ENCODE measurements at places on chromosomes 6 and 20.

GRCh38 chr6:84284428-84285049, 57.1 kb upstream of the CEP162 start:
- no peak for DNase-seq

- DNase-seq: no peak
These were observed 35.0 kb downstream of the SYTL3 start for GRCh38 chr6:158684745-158685324.

DNA sequence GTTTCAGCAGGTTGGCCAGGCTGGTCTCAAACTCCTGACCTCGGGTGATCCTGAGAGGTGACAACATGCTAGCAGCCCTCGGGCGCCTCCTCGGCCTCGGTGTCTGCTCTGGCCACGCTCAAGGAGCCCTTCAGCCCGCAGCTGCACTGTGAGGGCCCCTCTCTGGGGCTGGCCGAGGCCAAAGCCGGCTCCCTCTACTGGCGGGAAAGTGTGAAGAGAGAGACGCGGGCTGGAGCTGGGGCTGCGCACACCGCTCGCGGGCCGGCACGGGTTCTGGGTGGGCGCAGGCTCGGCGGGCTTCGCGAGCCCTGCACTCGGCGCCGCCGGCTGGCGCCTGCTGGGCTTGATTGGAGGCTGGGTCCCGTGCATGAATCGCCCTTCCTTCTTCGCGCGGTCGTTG, 80.8 kb upstream of the RBM24 start:
- no peak for DNase-seq

- no peak for DNase-seq
These were observed 28.5 kb upstream of the BPIFA2 start for GRCh38 chr20:33139467-33139866.

- no peak for DNase-seq
These were observed 228.0 kb upstream of the PLN start for GRCh38 chr6:118319894-118320649.

- DNase-seq: no peak
These were observed 112.0 kb upstream of the CDYL start for GRCh38 chr6:4664117-4664626.

- DNase-seq: no peak
These were observed 176.3 kb downstream of the JARID2 start for GRCh38 chr6:15421945-15422733.

DNA sequence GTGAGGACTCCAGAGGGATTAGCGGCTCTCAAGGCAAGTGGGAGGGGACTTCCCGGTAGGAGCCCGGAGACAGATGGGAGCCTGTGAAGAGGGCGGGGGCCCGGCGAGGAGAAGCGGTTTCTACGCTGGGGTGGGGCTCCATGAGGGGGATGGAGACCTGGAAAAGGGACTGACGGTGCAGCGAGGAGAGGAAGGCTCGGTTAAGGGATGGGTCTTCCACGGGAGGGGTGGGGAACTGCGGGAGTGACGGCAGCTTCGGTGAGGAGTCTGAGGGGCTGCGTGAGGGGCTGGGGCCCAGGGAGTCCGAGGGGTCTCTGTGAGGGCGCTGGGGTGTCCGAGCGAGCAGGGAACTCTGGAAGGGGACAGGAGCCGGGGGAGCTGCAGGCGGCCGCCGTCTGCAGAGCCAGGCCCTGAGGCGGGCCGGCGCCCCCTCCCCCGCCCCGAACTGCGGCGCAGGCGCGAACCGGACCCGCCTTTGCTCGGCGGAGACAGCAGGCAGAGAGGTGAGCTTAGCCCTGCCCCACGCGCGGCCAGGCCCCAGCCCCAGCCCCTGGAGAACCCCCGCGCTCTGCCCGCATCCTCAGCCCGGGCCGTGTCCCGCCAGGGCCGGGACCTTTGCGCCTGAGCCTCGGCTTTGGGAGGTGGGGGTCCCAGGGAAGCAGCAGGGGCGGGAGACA, at the start of gene NRSN2:
Gene NRSN2 (plus strand): TSS at position 472 of the 677 bp plus-strand sequence. CDS start 2,533 bp downstream, outside the sequence.
- DNase-seq: no peak

DNA sequence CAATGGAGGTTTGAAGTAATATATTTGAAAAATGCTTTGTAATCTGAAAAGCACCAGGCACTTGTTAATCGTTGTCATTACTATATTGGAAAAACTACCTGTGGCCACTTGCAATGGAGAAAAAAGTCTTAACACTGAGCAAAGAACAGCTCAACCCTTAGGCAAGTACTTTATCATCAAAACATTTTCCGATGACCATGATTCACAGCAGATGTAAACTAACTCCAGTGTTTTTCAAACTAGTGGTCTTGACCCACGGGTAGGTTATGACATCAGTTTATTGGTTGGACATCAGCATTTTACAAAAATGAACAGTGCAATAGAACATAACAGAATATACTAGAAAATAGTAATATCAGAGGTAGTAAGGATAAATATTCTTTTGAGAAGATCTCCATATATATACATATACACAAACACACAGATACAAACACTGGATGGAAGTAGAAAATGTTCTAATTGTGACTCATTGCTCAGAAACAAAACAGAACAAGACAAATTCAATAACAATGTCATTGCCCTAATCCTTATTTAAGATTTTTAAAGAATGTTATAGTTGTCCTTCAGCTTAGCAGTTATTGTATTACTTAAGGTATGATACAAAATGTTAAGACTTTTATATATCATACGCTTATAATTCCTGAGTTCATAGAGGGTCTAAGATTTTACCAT, 123.0 kb downstream of the PLCB1 start:
- DNase-seq: no peak

Measured in CMK (cell line).